Stimulated activated CD8-positive, alpha-beta memory T cell treated with anti-CD3 and anti-CD28 coated beads, Interleukin-7, amount 100 ng/mL, for 1 hour (primary cell): ENCODE measurements at places on chromosomes 12 and 14.
A peak's percentile ranks its signal among the peaks of the same experiment; 100 is the strongest.

DNA sequence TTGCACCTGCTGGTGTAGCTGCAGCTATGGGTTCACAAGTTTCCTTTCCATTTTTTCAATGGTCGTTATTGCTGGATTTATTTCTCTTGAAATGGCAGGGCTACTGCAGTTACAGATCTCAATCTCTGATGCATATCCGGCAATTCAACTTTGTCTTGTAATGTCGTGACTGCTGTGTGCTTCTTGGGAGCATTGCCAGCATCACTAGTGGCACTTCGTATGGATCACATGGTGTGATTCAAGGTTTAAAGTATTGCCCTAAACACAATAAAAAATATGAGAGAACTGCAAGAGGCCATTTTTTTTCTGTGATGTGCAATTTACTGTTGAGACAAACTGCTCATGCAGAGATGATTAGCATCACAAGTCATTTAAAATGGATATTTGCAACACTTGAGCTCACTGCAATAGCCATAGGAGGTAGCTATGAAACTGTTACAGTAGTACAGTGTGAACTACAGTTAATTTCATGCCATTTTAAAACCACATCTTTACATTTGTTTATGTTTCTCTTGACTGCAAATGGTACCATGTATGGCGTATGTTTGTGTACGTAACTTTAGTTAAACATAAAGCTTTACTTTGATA lies 217.4 kb upstream of the PDE3A start:
- no peak for DNase-seq

GRCh38 chr12:120229487-120230325 lies 28.8 kb upstream of the RPLP0 start:
- DNase-seq: no peak

GRCh38 chr12:55695349-55695748 lies 12.4 kb downstream of the ITGA7 start:
- no peak for DNase-seq

DNA sequence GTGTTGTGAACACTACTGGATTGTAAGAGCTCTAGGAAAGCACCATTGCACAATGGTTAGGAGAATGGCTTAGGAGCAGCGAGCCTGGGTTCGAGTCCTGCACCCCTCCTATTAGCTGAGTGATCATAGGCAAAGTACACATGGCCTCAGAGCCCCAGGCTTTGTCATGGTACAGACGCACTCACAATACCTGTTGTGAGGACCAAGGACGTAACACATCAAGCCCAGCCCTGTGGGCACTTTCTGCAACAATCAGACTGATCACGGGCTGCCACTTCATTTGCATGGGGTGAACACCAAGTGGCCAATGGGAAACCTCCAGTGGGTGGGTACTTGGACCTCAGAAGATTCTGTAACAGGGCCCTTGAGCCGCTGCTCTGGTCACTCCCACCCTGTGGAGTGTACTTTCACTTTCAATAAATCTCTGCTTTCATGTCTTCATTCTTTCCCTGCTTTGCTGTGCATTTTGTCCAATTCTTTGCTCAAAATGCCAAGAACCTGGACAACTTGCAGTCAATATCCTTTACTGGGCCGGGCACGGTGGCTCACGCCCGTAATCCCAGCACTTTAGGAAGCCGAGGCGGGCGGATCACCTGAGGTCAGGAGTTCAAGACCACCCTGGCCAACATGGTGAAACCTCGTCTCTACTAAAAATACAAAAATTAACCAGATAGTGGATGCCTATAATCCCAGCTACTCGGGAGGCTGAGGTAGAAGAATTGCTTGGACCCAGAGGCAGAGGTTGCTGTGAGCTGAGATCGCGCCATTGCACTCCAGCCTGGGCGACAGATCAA lies 28.2 kb downstream of the GLRX5 start:
- DNase-seq: no peak

- DNase-seq: no peak
Observed at GRCh38 chr12:66398931-66399910, 96.9 kb downstream of the HELB start.

- no peak for DNase-seq
Observed at GRCh38 chr14:104550861-104551728, 28.5 kb upstream of the C14orf180 start.

- DNase-seq: no peak
Observed at GRCh38 chr14:49946320-49947141, 53.6 kb downstream of the ARF6 start.

- DNase-seq: no peak
Observed at GRCh38 chr12:39866135-39866534, 239.7 kb downstream of the SLC2A13 start.

- no peak for DNase-seq
Observed at GRCh38 chr14:67999705-68000384, 180.3 kb downstream of the RAD51B start.

DNA sequence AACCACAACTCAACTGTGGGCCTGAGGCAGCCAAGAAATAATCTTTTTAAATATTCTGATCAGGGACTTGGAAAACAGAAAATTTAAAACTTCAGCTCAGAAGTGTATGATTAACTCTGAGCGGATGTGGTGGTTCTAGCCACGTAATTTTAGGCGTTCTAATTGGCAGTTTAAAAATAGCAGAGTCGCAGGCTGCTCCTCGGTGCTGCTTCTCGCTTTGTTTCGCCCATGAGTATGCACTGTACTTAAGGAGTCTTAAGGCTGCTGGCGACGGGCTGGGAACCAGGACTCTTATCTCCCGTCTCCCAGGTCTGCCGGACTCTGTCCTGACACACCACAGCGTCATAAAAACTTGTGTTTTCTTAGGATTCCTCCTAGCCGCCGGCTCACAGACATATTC lies 113.4 kb upstream of the PELI2 start:
- DNase-seq: no peak

GRCh38 chr12:78712834-78713481 lies 151.6 kb upstream of the SYT1 start:
- no peak for DNase-seq

- DNase-seq: peak; percentile 25
Observed at GRCh38 chr14:100547633-100548294, 39.5 kb downstream of the BEGAIN start.

GRCh38 chr14:23365036-23365731 lies at the start of gene EFS:
EFS (minus strand) TSS chr14:23365172; CDS start chr14:23365025, 147 bp downstream.
- no peak for DNase-seq

DNA sequence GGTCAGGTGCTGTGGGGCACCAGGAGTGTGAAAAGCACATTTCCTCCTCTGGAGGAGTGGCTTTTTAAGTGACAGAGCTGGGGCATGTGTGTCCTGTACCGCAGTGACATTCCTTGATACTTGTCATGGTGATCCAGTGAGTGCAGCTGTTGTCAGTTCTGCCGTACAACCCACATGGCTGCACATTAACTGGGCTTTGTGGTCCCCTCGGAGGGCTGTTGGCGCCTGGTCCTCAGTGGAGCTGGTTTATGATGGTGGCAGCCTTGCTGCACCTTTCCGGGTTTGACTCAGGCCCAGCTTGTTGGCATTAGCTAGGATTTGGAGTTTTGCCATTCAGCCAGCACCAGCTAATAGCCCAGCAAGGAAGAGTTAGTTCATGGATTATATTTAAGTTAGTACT lies 77.0 kb downstream of the SLC25A47 start:
- DNase-seq: no peak

- no peak for DNase-seq
Observed at GRCh38 chr12:103680591-103681141, 93.6 kb downstream of the STAB2 start.

GRCh38 chr12:54417712-54418440 lies 1.2 kb downstream of the ITGA5 start:
- DNase-seq: no peak

- DNase-seq: no peak
Observed at GRCh38 chr12:67434671-67435370, 165.7 kb downstream of the CAND1 start.

DNA sequence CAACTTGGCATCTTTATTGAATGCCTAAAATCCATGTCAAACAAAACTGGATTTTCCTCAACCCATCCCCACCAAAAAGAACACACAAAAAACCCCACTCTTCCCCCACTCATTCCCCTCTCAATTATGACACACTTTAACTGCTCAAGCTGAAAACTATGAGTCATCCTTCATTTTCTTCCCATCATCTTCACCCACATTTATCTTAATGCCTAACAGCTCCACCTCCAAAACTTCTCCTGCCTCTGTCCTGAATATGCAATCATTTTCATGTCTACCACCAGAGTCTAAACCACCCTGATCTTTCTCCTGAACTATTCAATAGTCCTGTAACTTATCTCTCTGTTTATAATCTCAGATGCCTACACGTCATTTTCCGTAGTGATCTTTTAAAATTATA lies 239.7 kb downstream of the BCAT1 start:
- no peak for DNase-seq

DNA sequence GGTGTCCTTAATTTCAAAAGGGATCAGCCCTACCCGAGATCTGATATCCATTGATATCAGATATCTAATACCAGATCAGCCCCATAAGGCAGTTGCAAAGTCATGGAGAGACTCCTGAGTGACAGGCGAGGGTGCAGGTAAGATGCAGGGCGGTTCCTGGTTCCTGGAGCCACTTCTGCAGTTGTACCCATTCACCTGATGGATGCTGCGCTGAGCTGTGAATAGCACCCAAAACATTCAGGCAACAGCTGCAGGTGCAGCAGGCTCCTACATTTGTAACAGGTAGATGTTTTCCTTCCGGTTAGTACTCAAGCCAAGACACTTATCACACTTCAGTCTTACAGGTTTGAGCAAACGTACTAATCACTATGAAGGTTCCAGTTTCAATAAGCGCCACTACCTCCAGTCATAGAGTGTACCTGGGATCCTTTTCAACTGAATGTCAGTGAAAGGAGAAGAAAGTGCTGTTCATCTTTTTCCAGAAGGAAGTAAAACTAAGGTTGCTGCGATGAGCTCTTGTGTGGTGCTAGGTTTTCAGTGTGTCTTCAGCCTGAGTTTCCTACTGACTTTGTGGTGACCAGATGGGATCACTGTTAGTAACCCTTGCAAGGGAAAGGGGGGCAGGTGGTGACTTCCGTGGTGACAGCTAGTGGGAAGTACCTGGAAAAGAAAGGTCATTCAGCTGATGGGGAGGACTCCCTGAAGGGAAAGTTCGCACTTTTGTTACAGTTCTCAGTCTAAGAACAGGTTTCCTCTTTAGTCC lies 1.9 kb downstream of the ATP6V0A2 start:
- no peak for DNase-seq

- DNase-seq: no peak
Observed at GRCh38 chr12:15520083-15520482, 197.8 kb downstream of the PTPRO start.

DNA sequence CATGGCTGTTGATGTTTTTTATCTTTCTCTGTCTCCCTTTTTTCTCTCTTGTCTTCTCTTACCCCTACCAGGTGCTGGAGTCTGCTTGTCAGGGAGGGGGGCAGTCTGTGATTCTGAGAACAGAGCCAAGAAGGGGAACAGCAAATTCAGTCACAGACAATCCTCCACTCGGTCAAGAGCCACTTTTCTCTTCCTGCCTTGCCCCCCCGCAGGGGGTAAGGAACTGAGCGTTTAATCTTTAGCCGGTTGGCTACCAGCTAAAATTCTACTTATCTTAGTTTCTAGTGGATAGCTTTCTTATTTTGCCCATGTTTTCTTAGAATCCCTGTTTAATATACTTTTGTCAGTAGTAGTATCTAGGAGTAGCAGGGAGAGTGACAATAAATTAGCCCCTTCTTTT lies 1.9 kb downstream of the RIMKLB start:
- DNase-seq: no peak

DNA sequence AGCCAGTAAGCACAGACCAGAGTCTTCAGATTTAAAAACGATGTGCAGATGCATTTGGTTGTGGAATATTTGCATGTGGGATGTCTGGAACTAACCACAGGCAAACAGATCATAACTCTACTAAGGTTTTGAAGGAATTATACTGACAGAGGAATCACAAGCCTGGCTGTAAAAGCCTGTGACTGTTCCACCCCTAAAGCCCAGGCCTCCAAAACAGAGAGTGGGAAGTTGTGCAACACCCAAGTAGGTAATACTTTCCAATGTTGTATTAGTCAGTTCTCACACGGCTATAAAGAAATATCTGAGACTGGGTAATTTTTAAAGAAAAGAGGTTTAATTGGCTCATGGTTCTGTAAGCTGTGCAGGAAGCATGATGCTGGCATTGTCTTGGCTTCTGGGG lies 68.1 kb upstream of the DCD start:
- no peak for DNase-seq

DNA sequence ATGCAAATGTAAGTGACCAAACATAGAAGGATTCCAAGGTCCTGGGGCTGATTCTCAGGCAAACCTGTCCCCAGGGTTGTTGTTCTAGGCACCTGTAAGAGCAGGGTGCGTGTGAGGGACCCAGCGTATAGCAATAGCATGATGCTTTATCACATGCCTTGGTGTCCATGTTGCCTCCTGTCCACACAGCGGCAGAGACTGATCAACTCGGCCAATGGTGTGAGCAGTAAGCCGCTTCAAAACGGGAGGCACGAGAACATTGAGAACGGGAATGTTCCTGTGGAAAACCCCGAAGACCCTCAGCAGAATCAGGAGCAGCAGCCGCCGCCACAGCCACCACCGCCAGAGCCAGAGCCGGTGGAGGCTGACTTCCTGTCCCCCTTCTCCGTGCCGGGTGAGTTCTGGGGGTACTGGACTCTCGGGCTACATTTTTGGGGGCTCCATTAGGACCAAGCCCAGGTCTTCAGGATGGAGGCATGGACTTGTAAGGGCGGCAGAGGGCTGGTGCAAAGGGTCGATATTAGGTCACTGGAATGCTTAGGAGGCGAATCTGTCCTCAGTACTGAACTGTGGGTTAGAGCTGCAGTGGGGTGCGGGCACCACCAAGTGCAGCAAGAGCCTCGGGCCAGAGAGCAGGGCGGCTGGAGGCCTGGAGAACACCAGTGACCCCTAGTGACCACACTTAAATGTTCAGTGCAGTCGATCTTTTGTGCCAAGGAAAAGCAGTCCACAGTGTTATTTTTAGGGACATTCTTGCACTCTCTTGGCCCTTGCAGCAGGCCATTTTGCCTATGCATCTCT lies 57.2 kb upstream of the RIN3 start:
- no peak for DNase-seq

GRCh38 chr12:102093319-102093718 lies 26.6 kb downstream of the NUP37 start:
- DNase-seq: no peak

- DNase-seq: no peak
Observed at GRCh38 chr12:5177731-5178130, 134.1 kb downstream of the KCNA5 start.

DNA sequence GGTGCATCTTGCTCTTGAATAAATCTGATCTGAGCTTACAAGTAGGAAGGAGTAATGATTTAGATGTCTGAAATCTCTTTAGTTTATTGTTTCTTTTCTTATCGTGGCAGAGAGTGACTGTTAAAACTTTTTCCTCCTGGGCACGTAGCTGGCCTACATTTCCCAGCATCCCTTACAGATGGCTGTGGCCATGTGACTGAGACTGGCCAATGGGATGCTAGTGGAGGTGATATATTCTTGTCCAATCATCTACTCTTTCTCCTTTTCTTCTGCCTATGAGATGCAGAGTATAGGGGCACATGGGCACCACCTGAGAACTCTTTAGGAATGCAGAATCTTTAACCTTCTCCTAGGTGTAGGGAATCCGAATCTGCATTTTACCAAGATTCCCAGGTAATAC lies 237.3 kb downstream of the RGS6 start:
- no peak for DNase-seq

GRCh38 chr14:85075694-85076476 lies 454.1 kb upstream of the FLRT2 start:
- no peak for DNase-seq
